ENCODE measurements at places on chromosomes 13 and 19.

DNA sequence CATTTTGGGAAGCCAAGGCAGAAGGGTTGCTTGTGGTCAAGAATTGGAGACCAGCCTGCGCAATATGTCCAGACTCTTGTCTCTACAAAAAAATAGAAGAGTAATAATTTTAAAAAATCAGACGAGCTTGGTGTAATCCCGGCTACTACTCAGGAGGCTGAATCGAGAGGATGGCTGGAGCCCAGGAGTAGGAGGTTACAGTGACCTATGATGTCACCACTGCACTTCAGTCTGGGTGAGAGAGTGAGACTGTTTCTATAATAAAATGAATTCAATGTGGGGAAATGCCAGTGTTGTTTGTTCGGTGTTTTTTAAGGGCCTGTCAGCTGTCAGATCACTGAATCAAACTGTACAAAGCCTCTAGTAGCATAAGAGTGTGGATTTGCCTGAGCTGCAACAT lies 1.2 kb upstream of the FBXL3 start:
- DNase-seq: no peak

DNA sequence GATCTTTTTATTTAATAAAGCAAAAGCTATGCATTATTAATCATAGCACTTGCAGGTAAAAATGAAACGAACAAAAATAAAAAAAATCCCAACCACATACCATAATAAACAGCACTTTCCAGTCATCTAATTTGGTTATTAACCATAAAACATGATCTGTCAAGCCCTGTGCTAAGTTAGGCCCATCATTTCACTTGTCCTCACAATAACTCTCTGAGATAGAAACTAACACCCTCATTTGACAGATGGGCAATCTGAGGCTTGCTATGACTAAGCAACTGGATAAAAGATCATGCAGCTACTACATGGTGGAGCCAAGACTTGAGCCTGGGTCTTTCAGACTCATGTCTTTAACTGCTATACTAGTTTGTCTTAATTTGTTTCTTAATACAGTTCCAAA lies 21.8 kb downstream of the PROSER1 start:
- no peak for DNase-seq

- DNase-seq: no peak
These were observed 228.8 kb upstream of the STARD13 start for GRCh38 chr13:33514362-33514761.

DNA sequence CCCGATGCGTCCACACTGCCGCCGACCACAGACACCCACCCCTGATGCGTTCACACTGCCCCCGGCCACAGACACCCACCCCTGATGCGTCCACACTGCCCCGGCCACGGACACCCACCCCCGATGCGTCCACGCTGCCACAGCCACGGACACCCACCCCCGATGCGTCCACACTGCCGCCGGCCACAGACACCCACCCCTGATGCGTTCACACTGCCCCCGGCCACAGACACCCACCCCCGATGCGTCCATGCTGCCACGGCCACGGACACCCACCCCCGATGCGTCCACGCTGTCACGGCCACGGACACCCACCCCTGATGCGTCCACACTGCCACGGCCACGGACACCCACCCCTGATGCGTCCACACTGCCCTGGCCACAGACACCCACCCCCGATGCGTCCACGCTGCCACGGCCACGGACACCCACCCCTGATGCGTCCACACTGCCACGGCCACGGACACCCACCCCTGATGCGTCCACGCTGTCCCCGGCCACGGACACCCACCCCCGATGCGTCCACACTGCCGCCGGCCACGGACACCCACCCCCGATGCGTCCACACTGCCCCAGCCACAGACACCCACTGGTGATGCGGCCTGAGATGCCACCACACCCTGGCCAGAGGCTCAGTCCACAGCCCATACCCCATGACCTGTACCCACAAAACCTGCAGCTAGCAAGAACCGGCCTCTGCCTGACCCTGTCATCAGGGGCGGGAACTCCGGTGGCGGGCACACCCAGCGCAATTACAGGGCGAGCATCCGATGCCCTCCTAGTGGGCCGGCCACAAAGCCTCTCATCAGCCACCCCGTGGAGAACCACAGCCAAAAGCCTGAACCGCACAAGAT lies 28.4 kb downstream of the RASA3 start:
- DNase-seq: no peak

DNA sequence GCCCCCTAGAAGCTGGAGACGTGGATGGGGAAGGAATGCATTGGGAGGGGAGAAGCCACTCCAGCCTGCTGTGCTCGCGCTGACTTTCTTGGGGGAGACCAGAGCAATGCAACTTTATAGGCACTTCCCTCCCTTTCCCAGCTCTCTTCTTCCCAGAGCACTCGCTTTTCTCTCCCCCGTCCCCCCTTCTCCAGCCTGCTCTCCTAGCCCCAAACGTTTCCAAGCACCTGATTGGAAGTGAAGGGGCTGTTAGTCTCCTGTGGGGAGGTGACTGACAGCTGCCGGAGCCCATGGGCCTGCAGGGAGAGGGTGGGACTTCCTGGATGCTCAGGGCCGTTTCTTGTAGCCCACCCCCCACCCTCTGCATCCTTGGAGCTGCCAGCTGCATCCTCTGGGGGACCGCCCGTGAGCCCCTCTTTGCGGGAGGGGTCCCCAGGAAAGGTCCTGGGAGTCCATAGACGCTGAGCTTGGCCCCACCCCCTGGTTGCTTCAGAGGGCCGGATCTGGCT lies 2.5 kb downstream of the HDGFL2 start:
- no peak for DNase-seq

- DNase-seq: no peak
These were observed 4.5 kb upstream of the ADAMTS10 start for GRCh38 chr19:8615024-8615423.

DNA sequence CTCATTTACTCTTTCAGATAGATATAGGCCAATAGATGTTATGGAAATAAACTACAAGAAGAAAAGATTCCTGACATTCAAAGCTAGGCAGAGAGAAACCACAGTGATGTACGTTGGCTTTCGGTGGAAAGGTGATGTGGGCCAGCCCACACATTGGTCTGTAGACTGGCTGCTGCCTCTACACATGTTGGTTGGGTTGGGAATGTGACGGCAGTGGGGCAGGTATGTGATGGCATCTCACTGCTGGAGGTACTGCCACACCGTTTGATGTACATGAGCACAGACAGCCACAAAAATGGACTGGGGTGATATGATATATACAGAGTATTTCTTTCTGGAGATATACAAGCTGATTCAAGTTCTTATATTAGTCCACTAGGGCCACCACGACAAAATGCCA lies 69.4 kb downstream of the C13orf42 start:
- DNase-seq: no peak

GRCh38 chr13:49302817-49303216 lies 55.1 kb downstream of the CDADC1 start:
- DNase-seq: no peak

DNA sequence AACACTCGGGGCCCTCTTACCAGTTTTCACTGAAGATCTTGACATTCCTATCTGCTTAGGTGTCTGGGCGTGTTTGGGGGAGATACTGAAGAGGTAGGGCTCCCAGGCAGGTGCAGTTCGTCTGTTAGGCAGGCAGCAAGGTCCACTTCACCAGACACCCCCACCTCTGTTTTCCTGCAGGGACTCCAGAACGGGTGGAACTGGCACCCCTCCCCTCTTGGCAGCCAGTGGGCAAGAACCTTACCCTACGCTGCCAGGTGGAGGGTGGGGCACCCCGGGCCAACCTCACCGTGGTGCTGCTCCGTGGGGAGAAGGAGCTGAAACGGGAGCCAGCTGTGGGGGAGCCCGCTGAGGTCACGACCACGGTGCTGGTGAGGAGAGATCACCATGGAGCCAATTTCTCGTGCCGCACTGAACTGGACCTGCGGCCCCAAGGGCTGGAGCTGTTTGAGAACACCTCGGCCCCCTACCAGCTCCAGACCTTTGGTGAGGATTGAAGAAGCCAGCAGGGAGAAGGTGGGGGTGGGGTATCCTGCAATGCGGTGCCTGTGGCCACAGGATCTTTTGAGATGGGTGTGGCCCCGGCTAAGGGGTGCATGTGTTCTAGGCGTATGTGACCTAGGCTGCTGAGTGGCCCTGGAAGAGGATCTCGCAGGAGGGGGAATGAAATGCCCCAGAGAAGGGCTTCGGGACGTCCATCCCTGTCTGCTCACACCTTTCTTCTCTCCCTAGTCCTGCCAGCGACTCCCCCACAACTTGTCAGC lies 3.3 kb upstream of the ICAM4 start:
- DNase-seq: no peak

- DNase-seq: no peak
These were observed 92.7 kb downstream of the TSHZ3 start for GRCh38 chr19:31256593-31256960.

DNA sequence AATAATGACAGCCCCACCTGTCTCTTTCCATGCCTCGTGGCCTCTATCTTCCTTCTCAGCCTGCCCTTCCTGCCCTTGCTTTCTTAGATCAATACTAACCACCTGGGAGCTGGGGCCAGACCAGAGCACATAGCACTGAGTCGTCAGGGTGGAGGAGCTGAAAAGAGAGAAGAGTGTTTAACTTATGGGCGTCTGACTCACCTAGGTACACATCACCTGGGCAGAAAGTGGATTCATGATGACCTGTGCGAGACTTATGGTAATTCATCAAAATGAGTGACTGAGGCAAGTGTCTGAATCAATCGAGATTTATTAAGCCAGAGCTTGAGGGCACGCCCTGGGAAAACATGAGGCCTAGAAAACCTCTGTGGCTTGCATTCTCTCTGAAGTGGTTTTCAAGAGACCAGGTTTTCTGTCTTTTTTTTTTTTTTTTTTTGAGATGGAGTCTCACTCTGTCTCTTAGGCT lies 19.2 kb downstream of the CEACAM6 start:
- DNase-seq: peak; percentile 44

- DNase-seq: peak; percentile 21
These were observed 9.4 kb downstream of the SIRT6 start for GRCh38 chr19:4172861-4173473.

- DNase-seq: no peak
These were observed 3.5 kb upstream of the CYP2S1 start for GRCh38 chr19:41189425-41190065.

DNA sequence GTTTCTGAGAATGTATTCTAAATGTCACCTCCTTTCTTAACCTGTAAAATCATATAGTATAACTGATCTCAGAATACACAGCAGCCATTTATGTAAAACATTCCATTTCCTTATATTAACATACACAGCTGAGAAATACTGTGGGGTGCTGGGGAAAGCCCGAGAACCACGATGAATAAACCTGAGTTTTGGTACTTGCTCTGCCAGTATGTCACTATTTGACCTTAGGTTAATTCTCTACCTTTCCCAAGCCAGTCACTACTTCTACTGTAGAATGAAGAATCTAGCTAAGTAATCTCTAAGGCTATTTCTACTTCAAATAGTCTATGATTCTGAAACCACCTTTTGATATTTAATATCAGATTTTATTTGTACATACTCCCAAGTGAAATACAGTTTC lies 173.7 kb downstream of the TBC1D4 start:
- peak; percentile 20 for DNase-seq

DNA sequence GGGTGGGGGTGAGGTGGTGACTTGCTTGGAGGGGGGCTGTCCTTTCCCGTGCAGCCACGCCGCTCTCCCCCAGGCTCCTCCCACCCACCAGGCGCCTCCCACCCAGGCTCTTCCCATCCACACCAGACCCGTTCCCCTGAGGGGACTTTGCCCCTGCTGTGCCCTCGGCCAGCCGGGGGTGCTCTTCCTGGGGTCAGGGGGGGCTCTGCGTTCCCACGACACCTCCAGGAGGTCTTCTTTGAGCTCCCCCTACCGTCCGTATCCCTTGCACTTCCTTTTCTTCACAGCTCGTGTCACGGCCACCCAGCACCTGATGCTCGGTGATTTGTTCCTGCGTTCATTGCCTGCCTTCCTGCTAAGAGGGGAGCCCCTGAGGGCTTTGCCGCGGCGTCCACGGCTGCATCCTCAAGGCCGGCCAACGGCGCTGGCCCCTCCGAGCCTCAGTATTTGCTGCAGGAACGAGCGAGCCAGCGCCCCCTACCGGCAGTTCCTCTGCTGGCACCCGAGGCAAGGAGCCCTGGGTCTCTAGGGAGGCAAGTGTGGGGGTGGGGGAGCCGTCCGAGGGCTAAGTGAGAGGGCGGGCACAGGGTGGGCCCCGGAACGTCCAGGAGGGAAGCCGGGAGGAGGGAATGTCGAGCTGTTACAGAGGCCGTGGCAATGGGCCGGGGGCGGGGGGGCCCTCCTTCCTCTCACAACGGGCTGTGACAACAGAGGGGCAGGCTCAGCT lies 11.8 kb downstream of the LRRC4B start:
- peak; percentile 48 for DNase-seq

DNA sequence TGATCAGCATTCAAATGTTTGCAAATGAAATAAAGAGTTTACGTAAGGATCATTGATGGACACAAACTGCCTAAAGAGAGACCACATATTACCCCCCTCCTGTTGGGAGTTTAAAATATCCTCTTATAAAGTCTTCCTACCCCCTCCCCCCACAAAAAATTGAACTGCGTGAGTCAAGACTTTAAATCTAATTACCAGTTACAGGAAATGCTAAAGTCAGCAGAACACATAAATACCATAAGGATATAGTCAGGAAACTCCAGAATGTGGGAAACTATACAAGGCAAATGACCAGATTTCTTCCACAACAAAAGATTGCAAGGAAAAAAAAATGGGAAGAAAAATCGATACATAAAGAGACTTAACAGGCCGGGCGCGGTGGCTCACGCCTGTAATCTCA lies 44.4 kb upstream of the FARP1 start:
- no peak for DNase-seq

GRCh38 chr13:88360761-88361160 lies 689.6 kb downstream of the SLITRK5 start:
- DNase-seq: no peak

DNA sequence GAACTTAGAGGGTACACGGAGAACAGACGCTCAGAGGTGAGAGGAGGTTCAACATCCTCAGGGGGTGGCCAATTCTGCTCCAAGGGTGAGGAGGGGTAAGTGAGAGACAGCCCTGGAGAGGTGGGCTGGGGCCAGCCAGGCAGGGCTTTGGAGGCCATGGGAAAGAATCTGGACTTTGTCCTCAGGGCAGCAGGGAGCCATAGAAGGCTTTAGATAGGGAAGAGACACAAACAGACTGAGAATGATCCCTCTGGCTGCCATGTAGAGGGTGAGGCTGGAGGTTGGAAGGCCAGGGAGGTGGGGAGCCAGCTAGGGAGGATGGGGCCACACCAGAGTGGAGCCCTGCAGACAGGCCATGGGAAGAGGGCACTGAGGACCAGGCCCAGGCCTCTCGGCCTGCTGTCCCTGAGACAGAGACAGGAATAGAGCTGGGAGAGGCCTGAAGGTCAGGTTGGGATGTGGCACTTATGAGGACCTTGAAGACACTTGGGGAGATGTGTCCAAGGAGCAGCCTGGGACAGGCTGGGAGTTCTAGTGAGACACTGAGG lies 29.2 kb upstream of the CCNP start:
- no peak for DNase-seq

GRCh38 chr19:49301165-49301865 lies 23.7 kb downstream of the SLC6A16 start:
- peak; percentile 74 for DNase-seq
